ENCODE measurements at places on chromosomes 5 and 9.

DNA sequence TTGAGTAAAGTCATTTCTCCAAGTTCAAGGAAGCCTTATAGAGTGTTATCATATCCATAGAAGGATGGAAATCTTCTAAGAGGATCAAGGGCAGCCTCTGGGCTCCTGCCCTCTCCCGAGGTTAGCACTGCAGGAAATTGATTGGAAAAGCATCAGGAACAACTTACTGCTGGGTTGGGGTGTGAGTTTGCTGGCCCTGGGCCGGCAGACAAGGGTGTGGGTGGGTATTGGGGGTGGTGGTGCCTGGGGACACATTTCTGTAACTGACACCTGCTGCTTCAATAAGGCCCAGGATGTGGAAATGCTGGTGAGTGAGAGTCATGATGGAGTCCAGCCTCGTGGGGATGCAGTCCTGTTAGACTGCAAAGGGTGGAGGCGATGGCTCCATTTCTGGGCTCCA lies 5.5 kb downstream of the CSF2 start:
- no peak for DNase-seq

- DNase-seq = no peak
These were observed 115.9 kb downstream of the TARS1 start for GRCh38 chr5:33556330-33557328.

GRCh38 chr5:670396-671270 lies 22.5 kb downstream of the TPPP start:
- DNase-seq = no peak

GRCh38 chr5:36373527-36374086 lies 71.9 kb upstream of the RANBP3L start:
- no peak for DNase-seq

GRCh38 chr9:106322706-106323245 lies 540.2 kb upstream of the ZNF462 start:
- DNase-seq = no peak

DNA sequence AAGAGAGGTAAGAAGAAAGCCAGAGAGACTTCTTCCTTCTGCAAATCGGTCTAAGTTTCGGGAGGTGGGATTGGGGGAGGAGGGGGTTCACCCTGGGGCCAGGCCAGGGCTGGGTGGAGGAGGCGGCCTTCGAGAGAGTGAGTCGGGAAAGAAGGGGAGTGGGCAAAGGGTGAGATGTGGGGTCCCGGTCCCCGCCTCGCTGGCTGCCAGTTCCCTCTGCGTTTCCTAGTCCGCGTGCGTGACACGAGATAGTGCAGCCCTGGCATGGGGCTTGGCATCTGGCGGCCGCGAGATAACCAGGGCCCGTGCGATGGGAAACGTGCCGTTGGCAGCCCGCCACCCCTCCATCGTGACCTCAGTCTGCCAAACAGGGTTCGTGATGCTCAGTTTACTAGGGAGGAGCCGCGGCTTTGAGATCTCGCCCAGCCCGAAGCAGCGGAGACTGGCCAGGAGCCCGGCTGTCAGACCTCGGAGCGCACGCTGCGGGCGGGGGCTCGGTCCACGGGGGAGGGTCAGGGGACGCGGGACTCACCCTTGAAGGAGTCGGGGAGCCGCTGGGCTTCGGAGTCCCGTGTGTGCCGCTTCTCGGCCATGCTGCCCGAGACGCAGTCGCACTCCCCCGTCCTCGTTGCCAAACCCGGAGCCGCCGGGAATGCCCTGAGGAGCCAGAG lies at the start of gene STOM:
TSS of gene STOM (minus strand) at position 656 of the 671 bp plus-strand sequence. CDS start at position 593, 63 bp downstream.
- DNase-seq = no peak

GRCh38 chr5:57258052-57258451 lies 84.2 kb downstream of the GPBP1 start:
- no peak for DNase-seq

DNA sequence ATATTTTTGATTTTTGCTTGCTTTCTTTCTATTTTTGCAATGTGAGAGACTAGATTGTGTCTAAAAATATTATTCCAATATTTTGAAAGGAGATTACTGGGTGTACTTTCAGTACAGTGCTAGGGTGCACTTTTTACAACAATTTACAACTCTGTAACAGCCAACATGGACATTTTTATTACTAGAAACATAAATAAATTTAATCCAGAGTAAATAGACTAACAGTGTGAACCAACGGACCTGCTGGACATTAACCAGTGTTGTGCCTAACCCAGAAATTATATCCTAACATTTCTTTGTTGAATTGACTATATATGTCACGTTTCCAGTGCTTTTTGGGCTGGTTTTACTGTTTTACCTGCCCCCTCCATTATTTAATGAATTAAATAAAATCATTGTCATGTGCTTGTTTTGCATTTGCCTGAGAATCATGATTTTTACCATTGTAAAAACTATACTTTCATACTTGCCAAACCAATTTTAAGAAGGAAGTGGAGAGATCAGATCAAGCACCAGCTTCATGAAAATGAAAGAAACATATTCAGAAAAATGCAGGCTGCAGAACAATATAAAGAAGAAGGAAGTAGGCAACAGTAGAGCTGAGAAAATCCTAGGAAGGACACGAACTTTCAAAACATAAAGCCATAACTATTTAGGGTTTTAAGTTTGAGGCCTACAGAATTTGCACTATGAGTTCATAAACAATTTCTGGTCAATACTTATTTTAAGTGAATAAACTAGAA lies 400.8 kb upstream of the PIK3R1 start:
- DNase-seq = no peak

GRCh38 chr9:15612962-15613361 lies 60.1 kb downstream of the CCDC171 start:
- no peak for DNase-seq

DNA sequence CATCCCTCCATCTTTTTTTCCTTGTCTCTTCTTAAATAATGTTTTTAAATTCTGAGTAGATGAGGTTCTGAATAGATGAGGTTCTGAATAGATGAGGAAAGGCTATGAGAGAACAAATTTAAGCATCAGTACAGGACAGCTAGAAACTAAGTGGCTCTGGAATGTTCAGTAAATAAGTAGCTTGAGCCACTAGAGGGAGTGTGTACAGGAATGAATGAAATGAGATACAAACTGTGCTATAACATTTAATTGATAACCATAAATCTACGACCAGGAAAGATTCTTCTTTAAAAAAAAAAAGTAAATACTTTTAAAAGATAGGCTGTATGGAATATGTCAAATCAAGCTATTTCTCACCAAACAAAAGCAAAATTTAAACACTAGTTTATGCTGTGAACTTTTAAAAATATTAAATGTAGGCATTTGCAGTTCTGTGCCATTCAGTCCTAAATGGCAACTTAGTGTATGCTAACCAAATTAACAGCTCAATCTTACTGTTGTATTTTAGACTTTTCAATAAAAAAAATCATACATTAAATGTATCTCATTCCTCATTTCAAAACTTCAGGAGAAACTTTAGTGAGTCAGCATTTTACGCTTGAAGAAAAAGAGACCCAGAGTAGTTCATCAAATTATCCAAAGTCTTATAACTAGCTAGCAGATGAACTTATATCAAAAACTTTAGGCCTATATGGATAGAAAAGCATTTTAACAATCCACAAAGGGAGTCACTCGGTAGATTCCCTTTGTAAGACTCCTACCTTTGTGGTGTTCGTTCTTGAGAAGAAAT lies 70.4 kb upstream of the SNX2 start:
- DNase-seq = no peak

GRCh38 chr9:116039893-116040292 lies 113.7 kb upstream of the PAPPA start:
- no peak for DNase-seq

DNA sequence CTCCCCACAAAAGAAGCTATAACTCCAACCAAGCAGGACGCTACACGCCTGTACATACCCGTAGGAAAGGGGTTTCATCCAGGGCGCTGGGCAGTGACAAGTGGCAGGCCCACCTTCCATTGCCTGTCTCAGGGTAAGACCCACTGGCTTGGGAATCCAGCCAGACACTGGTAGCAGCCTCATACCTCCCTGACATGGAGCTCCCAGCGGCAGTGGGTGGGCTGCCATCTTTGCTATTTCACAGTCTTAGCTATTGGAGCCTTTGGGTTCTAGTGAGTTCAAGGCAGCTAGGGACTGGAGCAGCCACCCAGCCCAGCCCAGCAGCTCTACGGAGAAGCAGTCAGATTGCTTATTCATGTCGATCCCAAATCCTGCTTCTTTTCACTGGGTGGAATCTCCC lies 3.4 kb upstream of the IFNA10 start:
- DNase-seq = no peak

DNA sequence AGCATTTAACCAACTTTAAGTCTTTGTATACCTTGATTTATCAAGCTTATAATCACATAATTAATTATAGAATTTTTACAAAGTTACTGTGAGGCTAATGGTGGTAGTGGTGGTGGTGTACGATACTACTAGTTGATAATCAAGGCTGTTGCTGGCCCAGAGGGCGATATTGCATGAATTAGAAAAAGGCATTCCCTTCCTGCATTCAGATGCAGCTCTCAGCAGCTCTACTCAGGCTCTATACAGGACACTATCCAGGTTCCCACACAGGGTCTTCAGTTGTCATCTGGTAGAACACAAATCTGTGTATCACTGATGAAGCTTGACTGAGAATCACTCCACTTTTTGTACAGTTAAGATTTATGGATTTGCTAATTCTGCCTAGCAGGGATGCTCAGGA lies 562.8 kb upstream of the C9orf72 start:
- DNase-seq = no peak

DNA sequence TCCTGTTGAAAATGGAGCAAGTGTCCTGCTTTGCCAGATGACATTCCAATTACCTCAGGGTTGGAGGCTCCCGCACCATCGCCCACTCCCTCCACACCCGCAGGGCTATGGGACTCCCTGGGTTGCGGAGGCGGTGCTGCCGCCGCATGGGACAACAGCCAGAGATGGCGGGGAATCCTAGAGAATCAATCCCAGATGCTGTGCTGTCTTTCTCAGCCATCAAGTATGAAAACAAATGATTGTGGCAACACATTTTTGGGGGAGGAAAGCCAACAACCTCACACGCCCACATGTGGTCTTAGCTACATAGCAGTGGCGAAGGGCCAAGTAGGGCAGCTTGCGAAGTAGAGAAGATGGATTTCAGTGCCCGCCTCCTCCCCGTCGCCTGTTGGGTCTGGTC lies 46.7 kb downstream of the IL31RA start:
- DNase-seq = no peak

- DNase-seq = no peak
These were observed 196.1 kb upstream of the TBC1D2 start for GRCh38 chr9:98451576-98451975.

GRCh38 chr5:175691761-175692160 lies 33.9 kb downstream of the HRH2 start:
- no peak for DNase-seq

DNA sequence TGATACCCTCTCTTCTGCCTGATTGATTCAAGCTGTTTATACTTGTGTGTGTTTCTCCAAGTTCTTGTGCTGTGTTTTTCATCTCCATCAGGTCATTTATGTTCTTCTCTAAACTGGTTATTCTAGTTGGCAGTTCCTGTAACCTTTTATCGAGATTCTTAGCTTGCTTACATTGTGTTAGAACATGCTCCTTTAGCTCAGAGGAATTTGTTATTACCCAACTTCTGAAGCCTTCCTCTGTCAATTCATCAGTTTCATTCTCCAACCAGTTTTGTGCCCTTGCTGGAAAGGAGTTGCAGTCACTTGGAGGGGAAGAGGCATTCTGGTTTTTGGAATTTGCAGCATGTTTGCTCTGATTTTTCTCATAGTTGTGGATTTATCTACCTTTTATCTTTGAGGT lies 126.2 kb upstream of the FTMT start:
- DNase-seq = no peak

DNA sequence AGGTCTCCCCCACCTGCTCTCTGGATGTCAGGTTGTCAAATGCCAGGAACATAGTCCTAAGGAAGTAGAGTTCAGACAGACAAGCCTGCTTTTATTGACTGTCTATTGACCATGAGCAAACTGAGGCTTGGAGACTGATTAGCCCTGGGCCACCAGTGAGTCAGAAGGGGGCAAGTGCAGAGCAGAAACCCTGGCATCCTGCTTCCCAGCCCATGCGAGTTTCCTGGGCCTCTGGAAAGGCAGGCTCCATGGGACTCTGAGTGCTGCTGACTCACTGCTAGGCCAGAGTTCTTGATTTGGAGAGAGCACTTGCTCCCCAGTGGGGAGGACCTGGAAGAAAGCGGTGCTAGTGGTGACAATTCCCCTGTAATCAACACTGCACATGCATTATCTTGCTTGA lies 2.8 kb upstream of the HBEGF start:
- DNase-seq = no peak

GRCh38 chr9:117555964-117556629 lies 141.2 kb upstream of the ASTN2 start:
- no peak for DNase-seq

- no peak for DNase-seq
These were observed 30.4 kb upstream of the NOTCH1 start for GRCh38 chr9:136576269-136576626.

GRCh38 chr5:63025679-63026078 lies 447.1 kb downstream of the LRRC70 start:
- no peak for DNase-seq

GRCh38 chr9:37555786-37556185 lies 20.4 kb downstream of the FBXO10 start:
- DNase-seq = no peak

- no peak for DNase-seq
These were observed 124.4 kb downstream of the PLK2 start for GRCh38 chr5:58335518-58335917.

GRCh38 chr9:81417299-81417675 lies 272.1 kb downstream of the TLE1 start:
- no peak for DNase-seq

DNA sequence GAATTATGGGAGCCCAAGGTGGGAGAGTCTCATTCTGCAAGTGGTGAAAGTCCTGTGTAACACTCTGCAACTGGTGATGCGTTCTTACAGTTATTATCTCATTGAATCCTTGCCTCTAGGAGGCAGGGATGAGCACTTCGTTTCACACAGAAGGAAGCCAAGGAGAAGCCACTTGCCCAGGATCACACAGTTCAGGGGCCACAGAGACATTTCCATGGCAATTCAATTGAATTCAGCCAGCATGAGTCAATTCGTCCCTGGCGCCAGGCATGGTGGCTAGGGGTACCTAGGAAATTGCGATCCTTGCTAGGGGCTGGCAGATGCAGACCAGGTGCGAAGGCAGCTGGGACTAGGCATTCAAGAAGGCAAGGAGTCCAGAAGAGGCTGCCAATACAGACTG lies 26.2 kb downstream of the LHX2 start:
- DNase-seq = no peak
